Activated T-cell treated with anti-CD3 and anti-CD28 coated beads for 1 hour (primary cell): ENCODE measurements at places on chromosomes 5 and 9.

- no peak for DNase-seq
Measured at GRCh38 chr5:179264053-179264782, 81.0 kb downstream of the ADAMTS2 start.

GRCh38 chr5:136195971-136196820, 3.2 kb upstream of the SMIM32 start:
- DNase-seq: no peak

GRCh38 chr9:96566498-96567202, 53.0 kb downstream of the CDC14B start:
- DNase-seq: peak; percentile 69

- DNase-seq: no peak
Measured at GRCh38 chr9:138067613-138068367, 190.2 kb downstream of the CACNA1B start.

DNA sequence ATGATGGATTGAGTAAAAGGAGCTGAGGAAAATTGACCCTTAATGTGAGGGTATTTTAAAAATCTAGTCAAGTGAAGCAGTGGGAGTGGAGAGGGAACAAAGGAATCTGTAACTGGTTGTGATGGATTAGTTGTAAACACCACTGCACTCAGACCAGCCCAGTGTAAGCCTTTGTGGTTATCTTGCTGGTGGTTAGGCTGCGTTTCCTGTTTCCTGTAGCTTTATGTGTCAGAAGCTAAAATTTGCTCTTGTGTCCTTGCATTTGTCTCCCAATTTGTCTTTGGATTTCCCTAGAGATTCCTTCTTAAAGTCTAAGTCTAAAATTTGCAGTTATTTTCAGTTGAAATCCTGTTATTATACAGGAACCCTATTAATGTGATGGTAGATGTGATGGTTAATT, 6.3 kb downstream of the IFNA21 start:
- DNase-seq: no peak

DNA sequence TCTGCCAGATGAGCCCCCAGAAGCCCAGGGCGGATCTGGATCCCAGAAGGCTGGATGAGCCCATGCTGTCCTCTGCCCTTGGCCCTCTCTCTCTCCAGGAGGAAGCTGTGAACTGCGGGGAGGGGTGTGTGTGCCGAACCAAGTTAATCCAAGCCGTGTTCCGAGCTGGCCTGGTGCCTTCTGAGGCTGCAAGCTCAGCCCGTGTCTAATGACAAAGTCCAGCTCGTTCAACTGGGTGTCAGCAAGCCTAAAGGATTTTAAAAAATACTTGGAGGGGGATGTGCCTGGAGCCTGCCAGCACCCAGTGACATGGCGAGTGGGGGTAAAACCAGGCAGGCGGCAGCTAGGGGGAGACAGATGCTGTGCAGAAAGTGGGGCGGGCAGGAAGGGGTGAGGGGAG, 8.0 kb downstream of the STC2 start:
- no peak for DNase-seq

- DNase-seq: no peak
Measured at GRCh38 chr5:39080597-39081204, 6.5 kb upstream of the RICTOR start.

- no peak for DNase-seq
Measured at GRCh38 chr9:136614967-136615623, 47.6 kb upstream of the EGFL7 start.

DNA sequence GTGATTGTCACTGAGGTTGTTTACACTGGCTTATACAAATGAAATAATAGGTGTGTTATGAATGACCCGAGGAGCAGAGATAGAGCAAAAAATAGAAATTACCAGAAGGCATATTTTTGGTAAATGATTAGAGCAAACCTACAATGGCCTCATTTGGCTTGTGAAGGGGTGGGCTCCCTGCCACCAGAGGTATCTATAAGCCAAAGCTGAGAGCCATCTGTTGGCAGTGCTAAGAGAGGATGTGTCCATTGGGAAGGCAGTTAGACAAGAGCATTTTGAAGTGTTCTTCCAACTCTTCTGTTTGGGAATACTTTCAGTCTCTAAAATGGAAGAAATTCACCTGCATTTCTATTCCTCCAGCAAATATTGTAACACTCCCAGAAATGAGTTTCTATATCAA, 10.6 kb downstream of the NIPAL4 start:
- DNase-seq: no peak

DNA sequence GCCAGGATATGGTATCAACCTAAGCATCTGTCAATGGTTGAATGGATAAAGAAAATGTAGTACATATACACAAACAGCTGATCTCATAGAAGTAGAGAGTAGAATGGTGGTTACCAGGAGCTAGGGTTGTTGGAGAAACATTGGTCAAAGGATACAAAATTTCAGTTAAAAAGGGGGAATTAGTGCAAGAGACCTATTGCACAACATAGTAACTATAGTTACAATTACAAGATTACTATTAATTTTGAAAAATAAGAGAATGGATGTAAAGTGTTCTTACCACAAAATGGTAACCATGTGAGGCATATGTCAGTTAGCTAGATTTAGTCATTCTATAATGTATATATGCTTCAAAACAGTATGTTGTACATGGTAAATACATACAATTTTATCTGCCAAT, 28.8 kb upstream of the ELOVL7 start:
- no peak for DNase-seq

- DNase-seq: no peak
Measured at GRCh38 chr9:98635374-98635773, 73.4 kb downstream of the GABBR2 start.

DNA sequence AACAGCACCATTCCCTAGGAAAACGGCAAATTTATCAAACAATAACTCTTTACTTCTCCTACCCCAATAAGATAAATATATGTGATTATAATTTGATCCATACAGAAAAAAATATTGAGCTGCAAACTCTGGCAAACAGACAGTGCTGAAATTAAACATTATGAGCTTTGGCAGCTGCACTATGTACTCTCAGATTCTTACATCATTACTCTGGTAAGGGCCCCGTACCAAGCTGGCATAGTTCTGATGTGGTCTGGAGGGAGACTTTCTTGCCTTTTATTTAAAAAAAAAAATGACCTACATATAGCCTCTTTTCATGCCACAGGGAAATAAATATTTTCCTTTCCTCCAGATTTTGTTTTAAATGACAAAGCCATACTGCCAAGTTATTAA, 95.0 kb downstream of the NR6A1 start:
- no peak for DNase-seq

- no peak for DNase-seq
Measured at GRCh38 chr5:119273391-119273839, 82.4 kb upstream of the TNFAIP8 start.

DNA sequence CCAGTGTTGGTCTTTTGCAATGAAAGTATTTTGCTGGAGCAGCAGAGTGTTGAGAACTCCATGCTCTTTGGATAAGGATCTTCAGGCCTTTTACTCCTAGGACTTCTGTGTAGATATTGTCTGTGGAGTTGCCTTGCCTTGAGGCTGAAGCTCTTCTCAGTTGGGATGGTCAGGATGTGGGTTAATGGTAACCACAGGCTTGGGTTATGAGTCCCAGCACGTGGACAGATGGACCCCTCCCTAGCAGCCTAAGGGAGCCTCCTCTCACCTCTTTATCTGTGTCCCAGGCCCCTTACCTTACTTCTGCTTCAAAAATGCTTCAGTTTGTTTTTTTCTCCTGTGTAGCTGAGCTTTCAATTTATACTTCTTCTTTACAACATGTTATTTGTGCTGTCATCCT, 109.9 kb downstream of the MEGF10 start:
- no peak for DNase-seq

DNA sequence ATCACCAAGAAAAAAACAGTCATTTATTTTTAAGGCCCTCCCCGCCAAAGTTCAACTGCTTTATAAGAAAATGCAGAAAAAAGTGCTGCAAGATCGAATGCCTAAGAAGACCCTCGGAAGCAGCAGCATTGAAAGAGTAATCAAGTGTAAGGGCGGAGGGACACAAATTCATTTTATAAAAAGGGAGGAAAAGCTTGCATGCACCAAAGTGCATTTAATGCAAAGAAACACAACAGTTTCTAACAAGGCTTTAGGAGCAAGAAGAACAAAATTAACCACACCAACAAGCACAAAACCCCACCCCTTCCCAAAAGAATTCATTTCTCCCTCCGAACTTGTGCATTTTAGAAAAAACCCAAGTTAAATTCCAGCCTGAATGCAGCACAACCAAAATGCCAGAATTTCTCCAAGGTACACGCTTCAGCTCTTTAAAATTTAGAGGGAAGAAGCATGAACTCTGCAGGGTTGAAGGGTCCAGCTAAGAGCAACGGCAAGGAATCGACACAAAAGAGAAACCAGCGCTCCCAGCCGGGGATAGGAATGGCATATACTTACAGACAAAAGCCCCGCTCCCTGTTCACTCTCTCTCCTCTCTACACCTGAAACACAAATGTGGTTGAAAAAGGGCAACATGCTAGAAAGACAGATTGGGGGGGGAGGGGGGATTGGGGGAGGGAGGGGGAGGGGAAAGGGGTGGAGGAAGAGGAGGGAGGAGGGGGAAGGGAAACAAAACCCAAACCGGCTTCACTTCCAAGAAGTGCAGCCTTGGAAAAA, at the start of gene NREP:
Gene NREP (minus strand): TSS at position 614 of the 774 bp plus-strand sequence. CDS start 1,422 bp downstream, outside the sequence.
- DNase-seq: no peak

- no peak for DNase-seq
Measured at GRCh38 chr5:74016373-74016772, 390.4 kb downstream of the ARHGEF28 start.

GRCh38 chr9:83271665-83272071, 208.7 kb upstream of the RASEF start:
- no peak for DNase-seq

DNA sequence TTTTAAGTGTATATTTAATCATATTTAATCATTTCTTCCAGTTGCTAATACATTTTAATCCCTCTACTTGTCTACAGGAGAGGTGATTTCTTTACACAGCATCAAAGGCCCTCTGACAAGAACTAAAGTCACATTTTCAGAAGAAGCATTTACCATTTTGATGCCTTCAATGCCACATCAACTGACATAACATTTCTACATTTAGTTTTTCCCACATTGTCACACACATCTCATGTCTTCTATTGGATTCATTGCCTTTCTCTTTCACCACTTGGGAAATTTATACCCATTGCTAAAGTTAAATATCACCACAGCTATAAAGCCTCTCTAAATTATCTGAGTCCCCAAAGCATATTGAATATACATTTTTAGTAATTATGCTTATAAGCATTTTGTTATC, 1907.5 kb upstream of the CDH9 start:
- no peak for DNase-seq

- no peak for DNase-seq
Measured at GRCh38 chr9:106321394-106322180, 541.4 kb upstream of the ZNF462 start.

DNA sequence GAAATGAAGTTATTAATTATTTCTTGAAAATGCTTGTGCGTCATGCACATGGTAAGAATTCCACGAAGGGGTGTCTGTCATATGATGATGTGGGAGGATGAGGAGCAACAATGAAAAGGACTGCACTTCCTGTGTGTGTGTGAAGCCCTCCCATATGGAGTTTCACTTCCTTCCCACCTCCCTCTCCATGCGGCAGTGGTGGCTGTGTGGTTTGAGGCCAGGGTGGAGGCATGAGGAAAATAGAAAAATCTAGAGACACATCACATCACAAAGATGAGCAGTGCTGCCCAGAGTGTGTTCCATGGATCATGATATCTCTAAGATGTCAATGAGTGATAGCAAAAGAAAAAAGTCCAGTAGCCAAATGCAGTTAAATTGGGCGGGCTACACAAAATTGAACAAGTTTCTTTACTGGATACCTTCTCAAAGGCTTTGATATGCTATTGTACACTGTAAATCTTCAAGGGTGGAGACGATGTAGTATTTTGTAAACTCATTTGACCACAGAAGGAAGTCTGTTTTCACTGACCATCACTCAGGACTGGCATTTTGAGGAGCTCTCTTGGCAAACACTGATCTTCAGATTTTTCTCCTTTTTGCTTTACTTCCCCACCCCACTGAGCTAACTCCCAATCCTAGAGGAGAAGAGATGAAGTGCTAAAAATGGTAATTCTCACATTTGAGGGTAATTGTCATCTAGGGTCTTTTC, 55.7 kb upstream of the EQTN start:
- no peak for DNase-seq

GRCh38 chr9:126490871-126491567, 122.7 kb upstream of the LMX1B start:
- peak; percentile 30 for DNase-seq

DNA sequence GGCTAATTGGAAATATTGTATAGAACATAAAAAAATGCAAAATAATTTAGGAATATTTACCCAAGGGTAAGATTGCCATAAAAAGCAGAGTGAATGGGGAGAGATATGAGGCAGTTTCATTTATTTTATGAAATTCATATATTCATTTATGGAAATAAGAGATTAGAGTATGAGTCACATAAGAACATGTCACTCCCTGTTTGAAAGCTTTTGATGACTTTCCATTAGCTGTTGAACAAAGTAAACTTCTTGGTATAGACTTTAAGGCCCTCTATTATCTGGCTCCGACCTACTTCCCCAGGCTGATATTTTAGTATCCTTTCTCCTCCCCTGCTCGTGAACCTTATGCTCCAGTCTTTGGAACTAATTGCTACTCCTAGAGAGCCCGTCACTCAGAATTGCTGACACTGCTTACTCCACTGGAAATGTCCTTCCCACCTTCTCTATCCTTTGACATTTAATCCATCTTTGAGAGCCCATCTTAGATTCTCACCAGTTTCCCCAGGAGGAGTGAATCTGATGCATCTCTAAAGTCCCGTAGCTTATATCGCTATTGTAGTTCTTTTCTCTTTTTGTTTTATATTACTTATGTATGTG, 8.9 kb upstream of the ACTBL2 start:
- no peak for DNase-seq

GRCh38 chr9:32665101-32665500, 29.6 kb upstream of the TAF1L start:
- DNase-seq: no peak

DNA sequence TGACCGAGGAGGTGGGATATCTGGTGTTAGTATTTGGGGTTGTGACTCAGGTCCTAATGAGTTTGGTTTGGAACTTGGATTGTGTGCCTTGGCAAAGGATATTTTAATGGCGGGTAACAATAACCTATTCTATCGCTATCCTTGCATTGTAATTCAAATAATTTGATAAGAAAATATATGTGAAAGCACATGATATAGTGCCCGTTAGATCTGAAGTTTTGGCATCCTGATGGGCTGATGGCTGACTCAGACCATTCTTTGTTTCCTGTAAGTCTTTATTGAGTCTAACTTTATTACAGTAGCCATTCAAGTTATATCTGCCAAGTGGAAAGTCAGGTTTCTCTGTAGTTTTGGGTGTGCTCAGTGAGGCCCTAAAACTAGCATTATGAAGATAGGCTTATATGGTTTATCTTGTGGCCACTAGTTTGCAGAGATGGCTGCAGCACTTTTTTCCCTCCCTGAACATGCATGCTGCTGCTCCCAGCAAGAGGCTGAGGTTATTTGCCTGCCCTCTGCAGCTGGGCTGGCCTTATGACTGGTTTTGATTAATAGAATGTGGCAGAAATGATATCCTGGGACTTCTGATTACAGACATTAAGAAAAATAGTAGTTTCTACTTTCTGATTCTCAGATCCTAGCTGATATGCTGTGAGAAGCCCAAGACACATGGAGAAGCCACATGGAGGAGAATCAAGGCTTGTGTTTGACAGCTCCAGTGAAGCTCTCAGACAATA, 46.6 kb downstream of the CFAP95 start:
- DNase-seq: no peak
